ENCODE measurements at places on chromosomes 4 and X.

DNA sequence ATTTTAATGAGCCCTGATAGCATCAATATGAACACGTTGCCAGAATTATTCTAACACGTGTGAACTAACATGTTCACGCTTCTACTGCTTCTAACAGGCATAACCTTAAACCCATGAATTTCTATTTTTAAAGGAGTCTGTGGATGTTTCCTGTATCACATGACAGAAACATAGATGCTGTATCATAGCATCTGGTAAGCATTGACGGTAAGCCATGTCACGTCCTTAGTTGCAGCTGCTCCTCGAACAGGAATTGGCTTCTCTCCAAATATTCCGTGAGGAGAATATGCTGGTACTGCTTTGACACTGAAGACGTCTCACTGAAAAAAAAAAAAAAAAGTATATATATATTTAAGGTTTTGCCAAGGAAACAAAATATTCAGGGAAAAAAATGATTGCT is 105.1 kb upstream of the MXRA5 start:
- no peak for DNase-seq

DNA sequence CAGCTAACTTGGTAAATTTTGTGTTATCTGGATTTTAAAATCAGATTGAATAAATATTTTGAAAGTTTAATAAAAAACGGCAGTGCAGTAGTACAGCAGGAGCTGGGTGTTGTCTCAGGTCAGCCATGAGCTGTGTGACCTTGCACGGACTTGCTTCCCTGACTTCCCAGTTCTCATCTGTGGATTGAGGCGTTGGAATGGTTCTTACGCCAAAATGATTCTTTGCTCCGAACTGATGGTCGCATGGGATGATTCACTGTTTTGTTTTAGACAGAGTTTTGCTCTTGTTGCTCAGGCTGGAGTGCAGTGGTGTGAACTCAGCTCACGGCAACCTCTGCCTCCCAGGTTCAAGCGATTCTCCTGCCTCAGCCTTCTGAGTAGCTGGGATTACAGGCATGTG is 45.0 kb downstream of the RGS12 start:
- no peak for DNase-seq

DNA sequence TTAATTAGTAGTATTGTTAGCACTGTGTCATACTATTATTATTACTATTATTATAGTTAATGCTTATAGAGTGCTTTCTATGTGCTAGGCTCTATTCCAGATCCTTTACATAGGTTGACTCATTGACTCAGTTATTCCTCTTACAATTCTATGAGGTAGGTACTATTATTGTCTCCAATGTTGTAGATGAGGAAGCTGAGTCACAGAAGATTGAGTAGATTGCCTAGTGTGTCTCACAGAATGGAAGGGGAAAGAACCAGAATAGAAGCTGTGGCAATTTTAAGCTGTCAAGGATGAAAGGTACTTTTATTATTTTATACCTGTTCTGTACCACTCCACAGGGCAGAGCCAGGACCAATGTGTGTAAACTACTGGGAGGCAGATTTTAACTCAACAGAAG is 1.9 kb upstream of the TCEAL1 start:
- no peak for DNase-seq

GRCh38 chr4:102094481-102094880 is 250.8 kb downstream of the SLC39A8 start:
- no peak for DNase-seq

DNA sequence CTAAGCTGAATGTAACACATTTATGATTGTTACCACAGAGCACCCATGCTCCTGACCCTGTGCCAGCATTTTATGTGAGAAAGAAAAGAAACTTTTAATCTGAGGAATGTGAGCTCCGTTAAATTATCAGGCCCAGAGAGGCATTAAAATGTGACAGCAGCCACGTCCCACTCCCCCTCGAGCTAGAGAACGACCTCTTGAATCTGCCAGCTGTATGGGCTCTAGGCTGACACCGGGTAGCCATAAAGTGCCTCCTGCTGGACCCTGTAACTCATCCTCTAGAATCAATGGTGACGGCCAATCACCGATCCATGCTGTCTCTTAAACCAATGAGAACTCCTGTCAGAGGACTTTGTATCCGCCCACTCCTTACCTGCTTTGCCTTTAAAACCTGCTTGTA is 110.2 kb upstream of the ADRA2C start:
- DNase-seq, result no peak

- no peak for DNase-seq
Measured at GRCh38 chr4:12926189-12927066, 557.7 kb downstream of the RAB28 start.

- DNase-seq, result no peak
Measured at GRCh38 chr4:150231107-150231770, 153.0 kb downstream of the DCLK2 start.

GRCh38 chr4:3233391-3234071 is 15.4 kb upstream of the MSANTD1 start:
- DNase-seq, result no peak

- no peak for DNase-seq
Measured at GRCh38 chr4:142405695-142406498, 440.2 kb downstream of the INPP4B start.

- no peak for DNase-seq
Measured at GRCh38 chr4:172813359-172813923, 355.2 kb upstream of the GALNT7 start.

DNA sequence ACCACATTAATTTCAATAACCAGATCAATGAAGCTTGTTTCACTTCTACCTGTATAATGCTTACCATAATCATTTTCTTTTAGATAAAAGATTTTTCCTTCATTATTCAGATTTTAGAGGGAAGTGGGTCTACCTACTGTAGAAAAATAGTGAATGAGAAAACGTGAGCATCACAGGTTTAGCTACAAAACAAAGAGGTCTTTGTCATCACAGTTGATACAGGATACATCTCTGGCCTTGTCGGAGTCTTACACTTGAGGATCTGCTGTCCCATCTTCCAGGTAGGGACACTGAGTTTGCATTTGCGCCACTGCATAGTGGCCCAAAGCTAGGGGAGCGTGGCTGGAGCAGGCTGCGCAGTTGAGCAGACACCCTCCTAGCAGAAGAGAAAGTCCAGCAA is 710 bp downstream of the CLDN24 start:
- no peak for DNase-seq

DNA sequence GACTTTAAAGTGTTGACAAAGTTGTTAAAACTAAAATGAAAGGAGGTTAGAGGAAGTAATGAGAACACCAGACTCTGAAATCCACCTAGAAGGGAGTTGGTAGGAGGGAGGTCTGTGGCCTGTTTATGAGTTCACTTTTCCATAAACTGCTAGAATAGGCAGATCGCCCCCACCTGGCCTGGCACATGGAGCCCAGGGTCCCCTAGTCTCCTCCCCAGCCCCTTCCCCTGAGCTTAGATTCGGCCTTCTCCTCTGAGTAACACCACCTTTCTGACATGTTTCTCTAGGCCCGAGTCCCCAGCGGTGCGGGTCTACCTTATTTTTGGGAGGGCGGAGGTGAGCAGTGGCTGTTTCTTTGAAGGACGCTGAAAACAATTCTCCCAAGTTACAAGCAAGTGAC is 54.5 kb upstream of the FAT1 start:
- no peak for DNase-seq

DNA sequence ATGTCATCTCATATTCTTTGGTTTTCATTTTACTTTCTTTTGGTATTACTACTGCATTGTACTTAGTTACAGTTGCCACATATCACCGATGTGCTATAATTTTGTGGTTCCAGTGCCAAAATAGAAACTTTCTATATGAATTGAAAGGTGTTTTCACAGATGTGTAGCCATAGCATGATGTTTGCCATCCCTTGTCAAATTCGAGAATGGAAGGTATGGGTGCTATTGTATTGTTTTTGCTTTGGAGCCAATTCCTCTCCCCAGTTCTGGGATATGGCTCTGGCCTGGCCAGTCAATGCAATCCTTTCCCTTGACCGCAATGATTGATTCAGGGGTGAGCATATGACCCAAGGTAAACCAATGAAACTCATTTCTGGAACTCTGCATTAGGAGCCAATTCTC is 86.2 kb upstream of the RPS6KA3 start:
- DNase-seq, result no peak

GRCh38 chr4:69860521-69861298 is 765 bp upstream of the SULT1E1 start:
- DNase-seq, result no peak

- no peak for DNase-seq
Measured at GRCh38 chr4:100421361-100421978, 96.4 kb downstream of the EMCN start.

DNA sequence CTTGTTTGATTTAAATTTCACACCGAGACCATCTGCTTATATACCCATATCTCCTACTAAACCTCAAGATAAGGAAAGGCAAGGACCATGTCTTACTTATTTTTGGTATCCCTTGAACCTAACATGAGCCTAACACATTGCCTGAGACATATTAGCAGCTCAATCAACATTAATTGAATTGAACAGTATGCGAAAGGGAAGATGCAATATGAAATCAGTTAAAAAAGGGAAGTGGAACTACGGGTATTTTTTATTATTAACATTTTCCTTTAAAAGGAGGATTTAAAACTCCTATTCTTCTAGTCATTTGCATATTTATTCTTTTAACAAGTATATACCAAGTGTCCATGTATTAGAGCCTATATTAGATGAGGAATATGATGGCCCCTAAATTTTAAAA is 197.0 kb downstream of the CAMK2D start:
- DNase-seq, result no peak

DNA sequence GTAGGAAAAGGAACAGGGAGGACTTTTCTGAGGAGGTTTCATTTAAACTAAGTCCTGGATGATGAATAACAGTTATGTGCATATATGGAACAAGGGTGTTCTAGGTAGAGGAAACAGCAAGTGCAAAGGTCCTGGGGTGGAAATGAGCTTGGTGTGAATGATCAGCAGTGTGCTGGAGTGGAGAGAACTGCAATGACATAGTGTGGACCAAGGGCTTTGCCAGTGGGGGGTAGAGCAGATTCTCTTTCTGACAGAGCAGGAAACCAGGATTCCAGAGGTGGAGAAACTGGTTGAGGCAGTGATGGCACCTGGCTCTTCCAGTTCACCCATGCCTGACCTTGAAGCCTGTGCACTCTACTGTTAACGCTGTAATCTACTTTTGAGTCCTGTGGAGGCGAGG is 1.7 kb downstream of the PPP1R3F start:
- no peak for DNase-seq

GRCh38 chr4:176789955-176790354 is 2.8 kb downstream of the VEGFC start:
- DNase-seq, result no peak

DNA sequence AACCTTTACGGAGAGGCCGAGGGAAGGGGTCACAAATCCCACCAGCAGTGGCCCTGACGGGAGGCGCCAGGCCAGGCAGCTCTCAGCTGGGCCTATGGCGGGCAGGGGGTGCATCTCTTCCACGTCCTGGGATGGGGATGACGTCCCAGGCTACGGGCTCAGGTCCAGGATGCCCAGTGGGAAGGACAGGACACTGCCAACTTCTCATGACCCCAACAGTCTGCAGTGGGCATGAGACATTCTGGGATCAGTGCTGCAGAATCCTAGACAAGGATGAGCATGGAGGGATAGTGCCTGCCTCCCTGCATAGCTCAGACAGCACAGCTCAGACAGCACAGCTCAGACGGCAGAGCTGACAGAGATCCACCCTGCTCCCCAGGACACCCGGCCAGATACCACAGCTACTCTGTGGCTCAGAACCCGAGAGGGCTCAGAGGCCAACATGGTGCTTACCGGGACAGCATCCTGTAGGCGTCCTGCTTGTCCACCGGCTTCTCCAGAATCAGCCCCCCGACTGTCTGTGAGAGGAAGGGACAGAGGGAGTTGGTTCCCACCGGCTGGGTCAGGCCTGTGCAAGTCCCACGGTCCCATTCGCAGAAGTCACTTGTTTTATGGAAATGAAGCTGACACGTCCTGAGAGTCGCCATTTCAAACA is 17.3 kb downstream of the ASMTL start:
- DNase-seq, result no peak

DNA sequence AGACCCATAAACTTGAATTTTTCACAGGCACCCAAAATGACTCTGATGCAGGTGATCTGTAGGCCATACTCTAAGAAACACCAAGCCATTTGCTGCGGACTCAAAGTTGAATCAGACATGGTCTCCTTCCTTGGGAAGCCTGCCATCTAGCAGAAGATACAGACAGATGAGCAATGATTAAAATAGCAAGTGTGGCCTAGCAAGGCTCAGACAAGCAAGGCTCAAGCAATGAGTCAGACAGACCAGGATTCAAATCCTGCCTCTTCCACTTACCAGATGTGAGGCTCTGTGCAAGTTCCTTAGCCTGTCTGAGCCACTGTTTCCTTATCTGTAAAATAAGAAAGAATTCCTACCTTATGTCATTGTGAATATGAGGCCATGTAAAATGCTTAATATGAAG is 2.3 kb downstream of the CCDC149 start:
- DNase-seq, result no peak

DNA sequence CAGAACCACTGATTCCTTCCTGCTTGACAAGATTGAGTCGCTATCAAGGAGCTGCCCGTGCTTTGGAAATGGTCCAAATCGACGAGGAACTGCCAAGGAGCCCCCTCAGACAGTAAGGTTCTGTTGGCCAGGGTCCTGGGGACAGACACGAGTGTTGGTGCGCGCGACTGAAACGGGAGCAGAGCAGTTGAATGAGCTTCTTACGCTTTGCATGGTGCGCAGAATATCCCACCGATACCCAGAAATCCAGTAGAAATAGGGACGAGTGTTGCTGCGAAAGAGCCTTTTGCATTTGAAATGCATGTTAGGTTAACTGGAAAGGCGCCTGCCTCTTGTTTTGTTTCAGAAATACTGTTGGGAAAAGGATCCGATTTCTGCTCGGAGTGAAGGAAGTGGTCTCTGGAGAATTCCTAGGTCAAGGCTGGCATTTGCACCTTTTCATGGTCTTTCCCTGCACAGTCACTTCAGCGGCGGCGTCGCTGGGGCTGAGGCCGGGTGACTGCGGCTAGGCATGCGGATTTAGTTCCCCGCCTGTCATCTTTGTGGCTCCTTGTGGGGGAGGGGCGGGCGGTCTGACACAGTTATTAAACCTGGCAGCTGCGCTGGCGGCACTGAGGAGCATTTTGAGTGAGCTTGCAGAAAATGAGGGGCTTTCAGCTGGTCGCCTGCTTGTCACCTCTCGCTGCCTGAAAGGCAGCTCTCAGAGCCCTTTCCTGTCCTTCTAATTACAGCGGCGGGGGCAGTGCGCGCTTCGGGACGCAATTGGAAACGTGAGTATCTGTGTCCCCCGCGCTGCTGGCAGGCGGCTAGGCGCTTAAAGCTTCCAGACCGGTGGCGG is 51.5 kb upstream of the TRIM2 start:
- DNase-seq, result peak; percentile 48

All from stimulated activated CD8-positive, alpha-beta memory T cell treated with anti-CD3 and anti-CD28 coated beads, Interleukin-4, amount 100 ng/mL, for 24 hours (primary cell).